ENCODE measurements at places on chromosomes 1 and 21.

DNA sequence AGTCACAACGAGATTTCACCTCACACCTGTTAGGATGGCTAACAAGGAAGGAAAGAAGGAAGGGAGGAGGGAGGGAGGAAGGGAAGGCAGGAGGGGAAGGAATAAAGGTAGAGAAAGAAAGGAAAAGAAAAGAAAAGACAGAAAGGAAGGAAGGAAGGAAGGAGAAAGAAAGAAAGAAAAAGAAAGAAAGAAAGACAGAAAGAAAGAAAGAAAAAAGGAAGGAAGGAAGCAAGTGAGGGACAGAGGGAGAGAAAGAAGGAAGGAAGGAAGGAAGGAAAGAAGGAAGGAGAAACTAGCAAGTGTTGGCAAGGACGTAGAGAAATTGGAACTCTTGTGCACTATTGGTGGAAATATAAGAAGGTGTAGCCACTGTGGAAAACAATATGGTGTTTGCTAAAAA, 52.2 kb downstream of the CCDC185 start:
- H3K36me3 ChIP-seq = no peaks in the 10 kb centered on the region
- H3K4me3 ChIP-seq = no peak overlapping the region
- H3K4me1 ChIP-seq = no peaks in the 10 kb centered on the region
- H3K27me3 ChIP-seq = no peaks in the 10 kb centered on the region
- no peak overlapping the region for H3K27ac ChIP-seq

DNA sequence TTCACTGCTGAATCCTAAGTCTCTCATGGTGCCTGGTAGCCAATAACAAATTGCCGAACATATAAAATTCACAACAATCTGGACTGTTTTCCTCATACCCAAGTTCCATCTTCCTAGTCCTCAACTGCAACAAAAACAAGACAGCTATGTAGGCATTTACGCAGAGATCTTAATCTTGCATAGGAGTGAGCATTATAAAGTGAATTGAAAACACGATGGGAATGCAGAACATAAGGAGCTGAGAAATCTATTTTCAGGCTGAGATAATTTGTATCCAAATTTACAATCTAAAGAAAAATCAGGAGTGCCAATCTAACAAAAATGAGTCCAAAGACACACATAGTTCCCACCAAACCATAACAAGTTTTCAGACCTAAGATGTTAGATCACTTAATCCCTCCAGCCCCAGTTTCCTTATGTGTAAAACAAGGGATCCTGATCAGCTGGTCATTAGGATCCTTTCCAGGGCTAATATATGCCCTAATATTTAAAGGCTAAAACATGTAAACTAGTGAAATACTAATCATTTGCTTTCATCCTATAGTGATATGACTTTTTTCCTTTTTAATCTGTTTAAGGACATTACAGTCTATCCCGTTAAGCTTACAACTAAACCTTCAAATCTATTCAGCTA, 1.9 kb downstream of the SLC16A1 start:
- H3K4me3 ChIP-seq = peak overlapping the region; percentile 39
- H3K27ac ChIP-seq = no peak overlapping the region
- no peaks in the 10 kb centered on the region for H3K36me3 ChIP-seq
- DNase-seq = no peak
- no peaks in the 10 kb centered on the region for H3K27me3 ChIP-seq

DNA sequence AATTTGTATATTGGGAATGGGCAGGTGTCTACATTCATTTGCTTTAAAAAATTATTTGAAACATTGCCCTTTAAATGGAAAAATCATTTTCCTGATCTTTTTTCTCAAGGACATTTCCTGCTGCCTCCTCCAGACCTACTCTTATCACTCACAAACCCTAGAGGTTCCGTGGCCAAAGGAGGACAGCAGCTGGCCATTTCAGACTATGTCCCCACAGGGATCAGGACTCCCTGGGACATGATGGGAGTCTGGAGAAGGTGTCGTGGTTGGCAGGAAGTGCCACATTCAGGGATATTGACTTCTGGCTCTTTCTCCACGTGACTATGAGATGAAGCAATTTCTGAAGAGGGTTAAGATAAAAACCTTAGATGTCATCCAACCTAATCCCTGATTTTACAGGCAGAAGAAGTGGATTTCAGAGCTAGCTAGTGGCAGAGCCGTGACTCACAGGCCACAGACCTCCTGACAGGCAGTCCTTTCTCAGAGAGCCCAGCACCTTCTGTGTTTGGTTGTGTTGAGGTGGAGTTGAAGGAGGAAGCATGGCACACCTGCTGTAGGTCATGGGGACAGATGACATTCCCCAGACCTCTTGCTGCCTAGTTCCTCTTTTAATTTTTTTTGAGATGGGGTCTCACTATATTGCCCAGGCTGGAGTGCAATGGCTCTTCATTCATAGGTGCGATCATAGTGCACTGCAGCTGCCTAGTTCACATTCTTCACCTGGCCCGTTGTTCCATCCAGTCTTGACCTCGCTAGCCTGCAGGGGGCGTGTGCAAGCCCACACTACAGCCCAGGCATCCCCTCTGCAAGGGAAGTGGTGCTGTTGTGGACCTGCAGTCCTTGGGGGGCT, 25.5 kb upstream of the IL10 start:
- no peaks in the 10 kb centered on the region for H3K27me3 ChIP-seq
- no peaks in the 10 kb centered on the region for H3K4me1 ChIP-seq
- peak; percentile 65 for DNase-seq

DNA sequence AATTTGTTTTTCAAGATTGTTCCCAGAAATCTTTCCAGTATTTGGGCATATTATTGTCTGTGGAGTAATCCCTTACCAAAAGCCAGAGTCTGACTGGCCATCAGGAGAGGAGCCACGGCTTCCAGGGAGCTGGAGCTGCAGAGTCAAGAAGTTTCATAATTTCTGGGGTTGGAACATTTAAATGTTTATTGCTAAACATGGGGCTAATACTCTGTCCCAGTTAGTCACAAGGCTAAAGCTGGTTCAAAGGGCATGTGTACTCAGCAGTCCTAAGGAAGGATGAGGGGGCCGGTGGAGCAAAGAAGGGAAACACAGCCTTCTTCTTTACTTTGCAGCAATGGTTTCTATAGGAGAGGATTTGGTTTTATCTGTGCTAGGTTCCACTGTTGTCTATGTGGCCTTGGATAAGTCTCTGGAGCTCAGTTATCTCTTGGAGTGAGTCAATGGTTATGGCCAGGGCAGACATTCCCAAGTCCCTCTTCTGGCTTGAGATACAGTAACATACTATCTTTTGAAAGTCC, 9.5 kb downstream of the DENND2D start:
- H3K36me3 ChIP-seq = peaks cover 3% of the 10 kb centered on the region
- H3K4me1 ChIP-seq = peaks cover 3% of the 10 kb centered on the region

GRCh38 chr1:222543817-222544216, 4.1 kb downstream of the HHIPL2 start:
- no peak overlapping the region for H3K4me3 ChIP-seq
- DNase-seq = peak; percentile 68
- H3K36me3 ChIP-seq = no peaks in the 10 kb centered on the region
- no peak overlapping the region for H3K27ac ChIP-seq
- H3K27me3 ChIP-seq = no peaks in the 10 kb centered on the region
- H3K4me1 ChIP-seq = no peaks in the 10 kb centered on the region

- no peak for DNase-seq
- no peak overlapping the region for H3K4me3 ChIP-seq
- H3K27ac ChIP-seq = no peak overlapping the region
These were observed 185.2 kb upstream of the TMEM51 start for GRCh38 chr1:14968251-14968851.

DNA sequence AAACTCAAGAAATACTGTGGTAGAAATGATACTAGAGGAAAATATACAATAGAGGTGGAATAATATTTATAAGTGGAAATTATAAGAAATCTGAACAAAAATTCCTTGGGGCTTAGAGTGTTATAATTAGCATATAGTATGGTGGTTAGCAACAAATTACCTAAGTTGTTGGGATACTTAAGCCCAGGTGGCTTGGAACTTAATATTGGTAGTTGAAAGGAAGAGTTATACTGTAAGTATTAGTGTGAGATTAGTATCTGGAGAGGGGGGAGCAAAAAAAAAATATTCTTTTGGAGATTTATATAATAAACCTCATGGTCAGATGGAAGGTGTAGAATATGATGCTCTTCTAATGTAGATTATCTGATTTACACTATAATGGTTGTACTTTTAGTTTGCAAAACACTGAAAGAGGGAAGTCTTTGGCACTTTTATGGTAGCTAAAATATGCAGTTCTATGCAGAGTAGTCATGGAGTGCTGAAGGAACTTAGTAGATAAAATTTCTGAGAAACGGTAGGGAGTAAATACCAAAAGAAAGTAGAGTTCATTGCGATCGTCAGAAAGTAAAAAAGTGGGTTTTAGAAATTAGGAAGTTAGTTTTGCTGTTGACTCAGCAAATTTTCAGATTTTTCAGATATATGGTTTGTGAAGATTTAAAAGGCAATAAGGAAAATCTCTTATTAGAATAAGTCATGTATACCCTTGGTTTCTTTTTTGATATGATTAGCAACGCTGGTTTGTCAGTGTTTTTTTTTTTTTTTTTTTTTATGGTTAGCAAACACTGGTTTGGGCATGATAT, 45.7 kb downstream of the MTF2 start:
- H3K27me3 ChIP-seq = no peaks in the 10 kb centered on the region
- DNase-seq = peak; percentile 25
- no peak overlapping the region for H3K4me3 ChIP-seq
- H3K4me1 ChIP-seq = peaks cover 3% of the 10 kb centered on the region

DNA sequence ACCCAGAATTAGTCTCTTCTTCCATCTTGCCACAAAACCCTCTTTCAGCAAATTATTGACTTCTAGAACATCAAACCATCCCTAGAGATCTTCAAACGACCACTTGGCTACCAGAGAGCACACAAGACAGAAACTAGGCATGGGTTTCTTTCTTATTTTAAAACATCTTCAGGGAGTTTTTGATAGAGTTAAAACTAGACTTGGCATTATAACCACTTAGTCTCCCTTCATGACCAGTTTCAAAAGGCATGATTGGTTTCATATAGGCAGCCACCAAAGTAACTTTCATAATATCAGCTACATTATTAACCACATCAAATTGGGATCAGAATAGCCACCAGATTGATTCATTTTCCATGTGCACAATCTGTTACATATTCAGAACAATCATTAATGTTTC, 368.4 kb upstream of the GREM2 start:
- no peak overlapping the region for H3K27ac ChIP-seq
- H3K4me1 ChIP-seq = no peaks in the 10 kb centered on the region
- H3K4me3 ChIP-seq = no peak overlapping the region
- H3K36me3 ChIP-seq = no peaks in the 10 kb centered on the region
- no peak for DNase-seq

DNA sequence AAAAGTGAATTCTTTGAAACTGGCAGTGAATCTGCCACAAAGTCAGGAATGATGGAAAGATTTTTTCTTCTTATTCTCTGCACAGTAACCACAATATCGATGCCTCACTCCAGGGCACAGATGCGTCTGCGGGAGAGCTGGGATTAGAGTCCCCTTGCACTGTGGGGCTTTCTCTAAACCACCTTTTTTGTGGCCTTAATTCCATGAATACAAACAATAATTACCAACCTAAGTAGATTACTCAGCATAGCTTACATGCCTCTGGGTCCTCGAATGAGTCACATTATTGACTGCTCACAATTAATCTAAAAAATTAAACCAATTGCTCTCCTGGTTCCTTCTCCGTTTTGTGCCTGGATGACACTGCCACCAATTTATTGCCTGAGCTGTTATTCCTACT, 125.8 kb downstream of the KAZN start:
- H3K27ac ChIP-seq = no peak overlapping the region
- peaks cover 15% of the 10 kb centered on the region for H3K4me1 ChIP-seq
- H3K27me3 ChIP-seq = no peaks in the 10 kb centered on the region
- no peak for DNase-seq
- H3K4me3 ChIP-seq = no peak overlapping the region

- H3K4me1 ChIP-seq = no peaks in the 10 kb centered on the region
- no peaks in the 10 kb centered on the region for H3K36me3 ChIP-seq
- peak; percentile 5 for DNase-seq
These were observed 1.4 kb downstream of the ACADM start for GRCh38 chr1:75725861-75726361.

DNA sequence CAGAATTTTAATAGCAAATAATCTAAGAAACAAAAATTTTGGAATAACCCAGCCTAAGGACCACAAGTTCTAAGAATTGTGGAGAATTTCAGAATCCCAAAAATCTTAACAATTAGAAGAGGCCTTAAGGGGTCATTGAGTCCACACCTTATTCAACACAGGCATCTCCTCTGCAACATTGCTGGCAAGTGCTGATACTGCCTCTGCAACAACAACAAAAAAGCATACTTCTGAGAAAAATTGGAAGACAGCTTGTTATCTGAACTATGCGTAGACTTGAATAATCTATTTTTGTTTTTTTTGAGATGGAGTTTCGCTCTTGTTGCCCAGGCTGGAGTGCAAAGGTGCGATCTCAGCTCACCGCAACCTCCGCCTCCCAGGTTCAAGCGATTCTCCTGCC, 24.0 kb upstream of the SLC2A1 start:
- H3K4me3 ChIP-seq = no peak overlapping the region
- H3K36me3 ChIP-seq = no peaks in the 10 kb centered on the region
- peaks cover 26% of the 10 kb centered on the region for H3K4me1 ChIP-seq

GRCh38 chr1:68327414-68327813, 95.1 kb upstream of the WLS start:
- no peak for DNase-seq
- no peak overlapping the region for H3K27ac ChIP-seq
- H3K4me1 ChIP-seq = no peaks in the 10 kb centered on the region
- no peaks in the 10 kb centered on the region for H3K36me3 ChIP-seq

- no peaks in the 10 kb centered on the region for H3K27me3 ChIP-seq
- H3K4me1 ChIP-seq = peaks cover 2% of the 10 kb centered on the region
- no peak overlapping the region for H3K4me3 ChIP-seq
- H3K36me3 ChIP-seq = no peaks in the 10 kb centered on the region
- peak; percentile 97 for DNase-seq
These were observed 152.8 kb downstream of the TENT5C start for GRCh38 chr1:117758444-117759316.

GRCh38 chr1:93680076-93680419, 1.6 kb downstream of the BCAR3 start:
- H3K27me3 ChIP-seq = no peaks in the 10 kb centered on the region
- peaks cover 2% of the 10 kb centered on the region for H3K36me3 ChIP-seq
- peak overlapping the region; percentile 96 for H3K27ac ChIP-seq
- H3K4me1 ChIP-seq = peaks cover 18% of the 10 kb centered on the region
- no peak for DNase-seq

GRCh38 chr1:109838838-109839240, 71.8 kb upstream of the CSF1 start:
- DNase-seq = no peak
- H3K4me1 ChIP-seq = no peaks in the 10 kb centered on the region
- H3K27me3 ChIP-seq = no peaks in the 10 kb centered on the region
- no peaks in the 10 kb centered on the region for H3K36me3 ChIP-seq
- no peak overlapping the region for H3K4me3 ChIP-seq

- H3K4me3 ChIP-seq = no peak overlapping the region
- H3K27ac ChIP-seq = no peak overlapping the region
- DNase-seq = no peak
- no peaks in the 10 kb centered on the region for H3K27me3 ChIP-seq
- no peaks in the 10 kb centered on the region for H3K36me3 ChIP-seq
These were observed 184.9 kb downstream of the ZC3H11B start for GRCh38 chr1:219427989-219428388.

All from mesendoderm (in vitro differentiated cells).